Stimulated activated CD8-positive, alpha-beta memory T cell treated with anti-CD3 and anti-CD28 coated beads, Interleukin-7, amount 100 ng/mL, for 4 hours (primary cell): ENCODE measurements at places on chromosomes 5 and 9.

GRCh38 chr9:135703726-135704125 lies 1.7 kb downstream of the KCNT1 start:
- DNase-seq: no peak

GRCh38 chr9:116049456-116049855 lies 104.1 kb upstream of the PAPPA start:
- DNase-seq: no peak

DNA sequence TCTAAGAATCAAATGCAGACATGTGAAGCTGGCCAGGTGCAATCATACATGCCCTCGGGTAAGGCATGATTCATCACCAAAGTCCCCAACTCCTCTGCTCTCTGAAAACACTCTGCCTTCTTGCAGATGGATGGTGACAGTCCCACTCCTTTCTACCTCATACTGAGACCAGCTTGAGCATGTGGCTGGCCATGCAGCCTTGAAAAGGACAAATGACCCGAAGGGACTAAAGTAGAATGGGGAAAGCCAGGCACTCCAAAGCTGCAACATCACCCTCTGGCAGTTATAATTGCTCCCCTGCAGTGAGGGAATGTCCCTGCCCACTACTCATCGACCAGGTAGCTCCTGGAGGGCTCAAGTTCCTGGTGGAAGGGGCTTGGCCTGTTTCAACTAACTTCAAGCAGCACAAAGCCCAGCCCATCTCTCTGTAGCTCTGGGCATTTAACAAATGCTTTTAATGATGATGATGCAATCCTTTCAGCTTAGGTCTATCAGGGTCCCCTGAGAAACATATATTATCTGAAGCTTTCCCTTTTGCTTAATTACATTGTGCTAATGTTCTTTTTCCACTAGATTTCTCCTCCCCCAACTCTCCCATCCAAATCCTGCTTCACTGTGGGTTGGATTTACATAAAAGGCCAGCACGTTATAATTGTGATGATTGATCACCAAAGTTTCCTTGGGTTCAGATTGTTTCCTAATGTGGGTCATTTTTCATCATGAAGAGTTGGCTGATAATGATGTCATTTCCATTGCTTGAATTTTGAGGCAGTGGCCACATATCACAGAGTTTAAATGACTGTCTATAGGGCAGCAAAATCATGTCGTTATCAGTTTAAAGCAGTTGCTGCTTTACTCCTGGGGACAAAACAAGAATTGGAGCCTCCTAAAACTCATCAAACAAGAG lies 436.5 kb upstream of the SLC30A5 start:
- DNase-seq: no peak

GRCh38 chr9:124137944-124138335 lies 119.8 kb upstream of the NEK6 start:
- DNase-seq: no peak

GRCh38 chr5:2639425-2639824 lies 112.1 kb downstream of the IRX2 start:
- no peak for DNase-seq

GRCh38 chr5:12959713-12960112 lies 984.8 kb downstream of the DNAH5 start:
- no peak for DNase-seq

DNA sequence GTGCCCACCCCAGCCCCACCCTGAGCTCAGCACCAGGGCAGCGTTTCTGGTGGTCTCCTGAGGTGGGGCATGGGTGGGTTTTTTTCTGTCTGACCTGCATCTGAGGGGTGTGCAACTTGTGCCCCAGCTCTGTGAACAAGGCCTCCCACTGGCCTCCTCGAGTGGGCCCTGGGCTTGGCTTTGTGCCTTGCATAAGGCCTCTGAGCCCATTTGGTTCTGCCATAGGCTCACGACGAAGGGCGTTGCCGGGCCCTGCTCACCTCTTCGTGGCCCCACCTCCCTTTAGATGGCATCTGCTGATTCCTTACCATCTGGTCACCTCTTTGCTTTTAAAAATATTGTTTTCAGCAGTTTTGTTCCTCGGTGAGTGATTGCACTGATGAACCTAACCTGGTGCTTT lies 127.1 kb upstream of the COL5A1 start:
- no peak for DNase-seq

DNA sequence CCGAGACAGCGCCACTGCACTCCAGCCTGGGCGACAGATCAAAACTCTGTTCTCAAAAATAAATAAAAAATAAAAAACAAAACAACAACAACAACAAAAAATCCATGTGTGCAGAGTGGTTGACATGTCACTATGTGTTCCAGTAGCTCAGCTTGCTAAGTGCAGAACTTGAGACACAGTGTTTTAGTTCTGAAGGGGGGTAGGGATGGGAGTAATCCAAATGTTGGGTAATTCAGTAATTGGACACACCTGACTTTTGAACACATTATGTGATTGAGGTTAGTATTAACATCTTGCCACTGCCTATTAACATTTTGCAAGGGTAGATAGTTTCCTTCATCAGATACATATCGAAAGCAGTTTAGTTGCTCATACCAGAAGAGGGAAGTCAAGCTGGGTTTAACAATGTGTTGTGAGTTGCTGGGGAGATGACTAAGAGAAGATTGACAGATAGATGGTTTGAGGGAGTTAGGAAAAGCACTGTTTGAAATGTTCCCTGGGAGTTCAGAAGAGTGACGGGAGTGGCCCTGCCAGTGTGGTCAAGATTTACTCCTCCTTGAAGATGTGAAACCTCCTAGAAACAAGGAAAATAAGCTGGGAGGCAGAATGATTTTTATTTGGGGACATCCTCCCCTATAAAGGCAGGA lies 928 bp downstream of the HACD4 start:
- DNase-seq: no peak

GRCh38 chr9:114484215-114484853 lies 20.9 kb downstream of the WHRN start:
- DNase-seq: no peak

DNA sequence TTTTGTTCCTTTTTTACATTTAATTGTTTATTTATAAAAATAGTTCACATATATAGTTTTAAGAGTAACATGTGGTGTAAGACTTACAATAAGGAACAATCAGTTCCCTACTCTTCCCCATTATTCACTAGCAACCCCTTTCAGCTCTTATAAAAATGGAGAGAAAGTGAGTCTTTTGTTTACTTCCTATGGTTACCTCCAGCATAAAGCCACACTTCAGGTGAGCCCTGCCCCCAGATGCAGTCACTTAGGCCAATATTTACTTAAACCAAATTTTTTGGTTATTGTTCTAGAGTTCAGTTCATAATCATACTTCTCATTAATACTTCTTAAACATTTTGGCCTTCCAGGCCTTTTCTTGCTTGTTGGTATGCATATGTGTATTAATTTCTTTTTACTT lies 33.7 kb downstream of the UBE2R2 start:
- no peak for DNase-seq

DNA sequence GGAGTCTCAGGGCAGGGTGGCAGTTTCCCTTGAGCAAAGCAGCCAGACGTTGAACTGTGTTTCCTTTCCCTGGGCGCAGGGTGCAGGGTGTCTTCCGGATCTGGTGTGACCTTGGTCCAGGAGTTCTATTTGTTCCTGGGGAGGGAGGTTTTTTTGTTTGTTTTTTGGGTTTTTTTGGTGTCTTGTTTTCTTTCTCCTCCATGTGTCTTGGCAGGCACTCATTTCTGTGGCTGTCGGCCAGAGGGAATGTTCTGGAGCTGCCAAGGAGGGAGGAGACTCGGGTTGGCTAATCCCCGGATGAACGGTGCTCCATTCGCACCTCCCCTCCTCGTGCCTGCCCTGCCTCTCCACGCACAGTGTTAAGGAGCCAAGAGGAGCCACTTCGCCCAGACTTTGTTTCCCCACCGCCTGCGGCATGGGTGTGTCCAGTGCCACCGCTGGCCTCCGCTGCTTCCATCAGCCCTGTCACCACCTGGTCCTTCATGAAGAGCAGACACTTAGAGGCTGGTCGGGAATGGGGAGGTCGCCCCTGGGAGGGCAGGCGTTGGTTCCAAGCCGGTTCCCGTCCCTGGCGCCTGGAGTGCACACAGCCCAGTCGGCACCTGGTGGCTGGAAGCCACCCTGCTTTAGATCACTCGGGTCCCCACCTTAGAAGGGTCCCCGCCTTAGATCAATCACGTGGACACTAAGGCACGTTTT lies 3.5 kb upstream of the PHYHD1 start:
- DNase-seq: no peak

- DNase-seq: no peak
These were observed 5.8 kb upstream of the CRHBP start for GRCh38 chr5:76947082-76947503.

DNA sequence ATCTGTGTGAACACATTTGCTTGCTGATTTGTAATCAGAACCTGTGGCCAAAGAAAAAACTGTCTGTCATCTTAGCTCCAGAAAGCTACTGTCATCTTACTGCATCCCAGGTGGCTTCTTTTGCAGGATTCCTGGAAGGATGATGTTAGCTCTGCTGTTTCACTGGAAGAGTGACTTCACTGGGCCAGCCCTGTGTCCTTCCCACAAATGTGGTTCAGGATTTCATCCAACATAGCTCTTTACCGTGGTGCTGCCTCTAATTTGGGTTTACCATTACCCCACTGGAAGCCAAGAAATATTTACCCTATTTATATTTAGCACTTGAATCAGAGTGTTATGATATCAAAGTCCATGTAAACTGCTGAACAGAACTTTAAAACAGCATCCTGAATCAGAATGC lies 501.0 kb downstream of the GADD45G start:
- no peak for DNase-seq

DNA sequence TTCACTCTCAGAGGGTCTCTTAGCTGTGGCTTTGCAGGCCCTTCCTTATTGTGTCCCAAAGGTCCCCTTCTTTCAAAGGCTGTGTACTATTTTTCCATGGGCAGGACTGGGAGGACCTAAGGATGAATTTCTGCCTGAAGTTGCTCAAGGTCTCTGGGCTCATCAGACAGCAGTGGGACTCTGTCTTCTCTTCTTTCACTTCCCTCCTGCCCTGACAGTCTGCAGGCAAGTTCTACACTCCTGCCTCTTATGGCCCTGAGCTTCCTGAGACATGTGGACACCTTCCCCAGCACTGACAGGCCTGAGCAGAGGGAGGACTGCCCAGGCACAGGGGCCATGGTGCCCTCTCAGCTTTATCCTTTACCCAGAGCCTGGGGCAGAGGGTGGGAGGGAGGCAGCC lies 14.8 kb downstream of the ENHO start:
- DNase-seq: no peak

DNA sequence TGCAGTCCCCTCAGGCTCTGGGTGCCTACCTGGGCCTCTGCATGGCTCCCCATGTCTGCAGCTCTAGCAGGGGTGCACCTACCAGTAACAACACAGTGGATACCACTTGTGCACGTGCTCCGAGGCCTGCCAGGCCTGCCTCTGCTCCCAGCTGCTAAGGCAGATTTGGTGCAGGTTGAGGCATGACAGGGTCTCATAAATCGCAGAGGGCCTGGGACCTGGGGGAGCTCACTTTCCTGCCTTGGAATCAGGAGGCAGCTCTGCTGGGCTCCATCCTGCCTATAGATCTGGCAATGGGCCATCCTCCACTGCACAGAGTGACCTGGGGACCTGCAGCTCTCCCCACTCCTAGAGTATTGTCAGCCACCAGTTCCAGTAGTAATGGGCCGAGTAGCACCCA lies 121.9 kb upstream of the CXCL14 start:
- no peak for DNase-seq

DNA sequence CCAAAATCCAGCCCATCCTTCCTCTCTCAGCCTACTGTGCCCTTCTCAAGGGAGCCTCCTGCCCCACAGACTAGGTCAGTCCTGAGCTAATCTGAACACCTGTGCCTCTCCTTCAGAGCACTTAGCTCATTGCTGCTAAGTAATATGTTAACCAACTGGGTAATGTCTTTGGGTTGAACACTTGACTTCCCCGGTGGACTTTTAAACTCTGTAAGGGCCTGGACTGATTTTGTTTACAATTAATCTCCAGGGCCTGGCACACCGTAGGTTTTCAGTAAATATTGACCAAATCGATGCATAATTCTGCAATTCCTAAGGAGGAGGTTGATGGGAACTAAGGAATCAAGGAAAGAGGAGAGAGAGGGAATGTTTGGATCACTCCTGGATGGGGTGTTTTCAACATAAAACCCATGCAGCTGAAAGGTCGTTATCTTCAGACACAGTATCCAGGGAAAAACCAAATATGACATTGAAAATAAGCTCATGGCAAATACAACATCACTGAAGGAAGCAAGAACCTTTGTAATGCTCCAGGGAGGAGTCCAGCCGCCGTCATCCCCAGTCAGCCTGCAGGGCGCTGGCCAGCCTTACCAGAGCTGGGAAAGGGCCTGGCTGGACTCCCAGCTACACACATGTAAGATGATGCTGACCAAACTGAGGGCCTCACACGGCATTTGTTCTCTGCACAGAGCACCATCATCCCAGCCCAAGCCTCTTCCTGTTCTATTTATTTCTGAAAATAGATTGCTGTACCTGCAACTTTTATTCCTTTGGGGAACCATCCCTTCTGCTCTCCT lies 166.3 kb downstream of the C5orf15 start:
- DNase-seq: no peak

GRCh38 chr9:1049641-1050040 lies 516 bp upstream of the DMRT2 start:
- no peak for DNase-seq

DNA sequence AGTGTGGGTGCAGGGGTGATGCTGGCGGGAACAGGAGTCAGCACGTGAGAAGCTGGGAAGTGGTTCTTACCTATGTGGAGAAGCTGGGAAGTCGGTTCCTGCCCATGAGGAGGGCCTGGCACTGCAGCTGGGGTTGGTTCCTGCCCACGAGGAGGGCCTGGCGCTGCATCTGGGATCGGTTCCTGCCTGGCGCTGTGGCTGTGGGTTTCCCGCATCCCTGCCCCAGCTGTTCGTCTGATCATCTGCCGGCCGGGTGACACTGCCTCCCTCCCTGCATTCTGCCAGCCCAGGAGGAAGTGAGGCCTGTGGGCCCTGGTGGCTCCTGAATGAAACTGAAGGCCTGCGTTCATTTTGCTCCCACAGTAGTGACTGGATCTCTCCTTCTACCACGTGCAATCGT lies 5.1 kb downstream of the OBP2A start:
- DNase-seq: no peak

GRCh38 chr5:64100203-64100602 lies 65.4 kb upstream of the RNF180 start:
- DNase-seq: no peak

DNA sequence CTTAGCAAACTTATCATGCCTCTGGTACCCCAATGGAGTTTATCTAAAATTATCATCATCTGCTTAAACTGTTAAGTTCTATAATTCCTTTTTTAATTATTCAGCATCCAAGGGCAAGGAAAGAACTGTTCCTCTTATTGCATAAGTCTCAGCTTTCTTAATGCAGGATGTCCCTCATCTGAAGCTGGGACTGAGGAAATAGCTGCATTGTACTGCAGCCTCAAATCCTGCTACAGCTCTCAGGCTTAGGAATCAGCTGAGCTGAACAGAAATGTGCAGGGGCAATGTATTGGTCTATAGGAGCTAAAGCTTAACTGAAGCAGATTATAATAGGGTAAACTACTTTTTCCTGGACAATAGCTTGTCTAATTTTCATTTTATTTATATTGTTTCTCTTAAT lies 48.0 kb downstream of the HAPLN1 start:
- no peak for DNase-seq
